Tracheal epithelial cell (primary cell): ENCODE measurements at places on chromosomes 13 and 19. TPM values are rescaled to one million over a fixed set of nuclear protein-coding genes. Genes with fewer than 3 reads are reported as not detected.

The IGFL1 gene
- 1.4 TPM in 1 of 2 replicates, not detected in the other for total RNA-seq

The SERPINE3 gene
- not detected in 2 replicates for total RNA-seq

The WDR88 gene
- total RNA-seq = not detected in 2 replicates

The CCL25 gene
- total RNA-seq = not detected in 2 replicates

The EDNRB gene
- total RNA-seq = under 0.01 TPM in 2 replicates

The SOX21 gene
- 2.1 TPM in 1 of 2 replicates, not detected in the other for total RNA-seq

The ZNF442 gene
- total RNA-seq = 1.9 and 2.1 TPM in 2 replicates

The APOC4 gene
- total RNA-seq = not detected in 2 replicates

The SWSAP1 gene
- total RNA-seq = 0.21 and 0.72 TPM in 2 replicates

The NANOS3 gene
- total RNA-seq = 0.96 TPM in 1 of 2 replicates, not detected in the other

The ICAM4 gene
- total RNA-seq = 32.3 and 40.3 TPM in 2 replicates

The ZNF649 gene
- 7.0 and 8.1 TPM in 2 replicates for total RNA-seq

The BRME1 gene
- total RNA-seq = under 0.01 TPM in 1 of 2 replicates, not detected in the other

The PLIN5 gene
- total RNA-seq = 0.96 TPM in 1 of 2 replicates, not detected in the other

The CGB5 gene
- total RNA-seq = 0.24 TPM in 1 of 2 replicates, not detected in the other

The MAP4K1 gene
- total RNA-seq = not detected in 2 replicates

The RPS16 gene
- 72.5 and 139 TPM in 2 replicates for total RNA-seq

The KLK3 gene
- total RNA-seq = under 0.01 and 0.43 TPM in 2 replicates

The ANGPTL4 gene
- 6.0 and 41.4 TPM in 2 replicates for total RNA-seq

The BST2 gene
- 8.7 and 26.3 TPM in 2 replicates for total RNA-seq

The SCEL gene
- 51.6 and 64.4 TPM in 2 replicates for total RNA-seq

The ZNF223 gene
- total RNA-seq = 2.9 and 7.9 TPM in 2 replicates

The CD177 gene
- 0.48 TPM in 1 of 2 replicates, not detected in the other for total RNA-seq

The PLEKHJ1 gene
- total RNA-seq = 56.3 and 73.0 TPM in 2 replicates

The RFPL4A gene
- total RNA-seq = not detected in 2 replicates

The CLDND2 gene
- total RNA-seq = not detected in 2 replicates

The F10 gene
- total RNA-seq = not detected in 2 replicates

The ZNF560 gene
- total RNA-seq = 0.43 and 0.72 TPM in 2 replicates

The IZUMO2 gene
- total RNA-seq = not detected in 2 replicates

The ZNF708 gene
- 3.1 and 3.2 TPM in 2 replicates for total RNA-seq

The CDC42EP5 gene
- 24.9 and 84.8 TPM in 2 replicates for total RNA-seq

The ZNF681 gene
- 0.72 and 0.85 TPM in 2 replicates for total RNA-seq

The FCAR gene
- not detected in 2 replicates for total RNA-seq
